ENCODE measurements at places on chromosomes 3 and 15. TPM values are rescaled to one million over a fixed set of nuclear protein-coding genes. Genes with fewer than 3 reads are reported as not detected.
A peak's percentile ranks its signal among the peaks of the same experiment; 100 is the strongest.

The CACNA2D2 gene
- 3.3 TPM for total RNA-seq

The TRIM69 gene
- total RNA-seq: 16.0 TPM

The EXD1 gene
- not detected for total RNA-seq

The C15orf61 gene
- total RNA-seq: 2.8 TPM

The TERC gene
- 157 TPM for total RNA-seq

The SCAMP2 gene
- total RNA-seq: 89.8 TPM

The KLF15 gene
- total RNA-seq: 49.2 TPM

The SPTBN5 gene
- 1.7 TPM for total RNA-seq

The UROC1 gene
- total RNA-seq: not detected

The GNAT1 gene
- total RNA-seq: not detected

The CYP8B1 gene
- total RNA-seq: not detected

The SOX14 gene
- not detected for total RNA-seq

The CCDC54 gene
- total RNA-seq: not detected

The WNT7A gene
- not detected for total RNA-seq

DNA sequence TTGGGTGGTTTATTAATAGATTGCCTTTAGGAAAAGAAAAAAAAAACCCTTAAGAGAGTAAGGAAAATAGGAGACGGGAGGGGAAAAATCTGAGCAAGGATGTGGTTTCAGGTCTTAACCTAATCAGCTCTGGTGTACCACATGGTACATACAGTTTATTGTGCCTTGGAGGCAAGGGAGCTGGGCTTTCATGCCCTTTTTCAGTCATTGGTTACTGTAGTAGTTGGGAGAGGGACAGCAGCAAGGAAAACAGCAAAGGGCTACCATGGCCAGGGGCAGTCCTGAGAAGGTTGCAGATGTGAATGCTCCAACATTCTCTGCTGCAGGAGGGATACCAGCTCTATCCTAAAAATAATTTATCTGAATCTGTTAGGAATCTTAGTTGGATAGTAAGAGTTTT is 5.9 kb downstream of the CMC1 start:
- no peak for DNase-seq

DNA sequence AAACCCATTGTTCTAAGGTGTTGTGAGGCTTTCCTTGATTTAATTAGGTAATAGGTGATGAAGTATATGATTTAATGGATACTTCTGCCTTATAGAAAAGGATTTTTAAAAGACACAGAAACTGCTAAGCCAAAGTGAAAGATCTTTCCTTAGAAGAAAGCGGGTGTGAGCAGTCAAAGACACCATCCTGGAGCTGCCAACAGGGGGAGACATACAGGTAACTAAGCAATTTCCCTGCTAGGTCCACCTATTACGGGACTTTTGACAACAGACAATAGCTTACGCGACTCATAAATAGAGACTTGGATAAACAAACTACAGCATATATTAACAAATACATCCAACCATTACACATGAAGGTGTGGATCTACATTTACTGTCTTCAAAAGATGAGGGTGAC is 669.5 kb downstream of the SQOR start:
- no peak for DNase-seq

GRCh38 chr3:25610167-25610566 is 54.5 kb downstream of the TOP2B start:
- no peak for DNase-seq

- DNase-seq: no peak
Measured at GRCh38 chr15:49242820-49243219, 72.8 kb downstream of the GALK2 start.

DNA sequence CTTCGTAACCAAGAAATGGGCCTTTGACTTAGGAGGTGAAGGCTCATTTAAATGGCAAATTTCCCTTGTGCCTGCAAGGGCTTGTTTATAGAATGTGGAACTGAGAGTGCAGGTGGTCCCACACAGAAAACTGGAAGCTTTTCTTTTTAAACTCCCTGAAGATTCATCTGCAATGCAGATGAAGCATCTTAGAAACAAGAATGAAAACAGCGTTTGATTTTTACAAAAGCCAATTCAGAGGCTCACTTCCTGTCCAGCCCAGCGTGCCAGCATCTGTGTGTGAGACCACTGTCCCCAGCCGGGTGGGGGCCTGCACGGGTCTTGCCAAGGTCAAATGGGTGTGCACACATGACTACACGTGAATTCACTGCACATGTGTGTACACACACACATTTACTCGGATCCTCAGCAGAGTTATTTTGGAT is 94.7 kb downstream of the LINGO1 start:
- DNase-seq: no peak

DNA sequence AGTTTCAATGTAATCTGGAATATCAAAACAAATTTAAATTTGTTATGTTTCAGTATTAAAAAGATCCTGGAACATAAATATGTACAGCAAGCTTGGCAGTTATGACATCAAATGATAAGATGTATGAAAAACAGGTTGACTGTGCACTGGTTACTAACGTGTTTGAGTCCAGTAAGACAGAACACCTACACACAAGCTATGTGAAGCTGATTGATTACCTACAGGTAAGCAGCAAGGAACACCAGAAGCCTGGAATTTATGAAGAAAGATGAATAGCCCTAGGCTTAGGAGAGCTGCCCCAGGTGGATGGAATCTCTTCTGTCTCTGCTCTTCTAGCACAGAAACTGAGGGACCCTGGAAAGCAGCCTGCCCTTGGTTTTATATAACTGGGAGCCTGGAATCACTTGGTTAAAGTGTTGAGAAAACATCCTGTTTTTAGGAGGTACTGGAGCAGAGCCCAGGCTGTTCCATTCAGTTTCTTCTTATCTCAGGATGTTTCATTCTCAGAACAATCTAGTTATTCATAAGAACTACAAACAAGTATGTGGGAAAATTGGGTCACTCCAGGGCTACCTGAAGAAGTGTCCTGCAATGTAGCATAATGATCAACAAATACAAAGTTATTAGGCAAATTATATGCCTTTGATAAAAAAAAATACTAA is 36.3 kb downstream of the SLITRK3 start:
- DNase-seq: peak; percentile 15

DNA sequence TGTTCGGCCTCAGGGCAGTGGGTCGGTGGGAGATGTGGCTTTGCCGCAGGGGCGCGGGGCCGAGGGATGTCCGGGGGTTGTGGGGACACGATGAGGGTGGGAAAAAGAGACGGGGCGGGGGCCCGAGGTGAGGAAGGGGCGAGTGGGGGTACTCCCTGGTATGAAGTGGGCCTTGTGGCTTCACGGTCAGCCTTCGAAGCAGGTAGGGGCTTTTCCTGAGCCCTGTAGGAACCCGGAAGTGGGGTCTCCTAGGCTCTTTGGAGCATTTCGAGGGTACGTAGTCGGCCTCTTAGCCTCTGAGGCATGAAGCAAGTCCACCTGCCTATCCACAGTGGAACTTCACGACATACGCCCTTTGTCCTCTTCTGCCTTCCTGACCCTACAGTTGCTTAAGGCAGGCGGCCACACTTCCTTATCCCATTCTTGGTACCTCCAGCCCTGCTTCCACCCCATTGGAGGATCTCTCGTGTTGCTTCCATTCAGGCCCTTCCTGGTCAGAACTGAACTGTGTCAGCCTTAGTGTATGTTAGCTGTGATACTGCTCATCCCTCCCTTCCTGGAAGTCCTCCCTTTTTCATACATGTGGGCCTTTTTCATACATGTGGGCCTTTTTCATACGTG is 389 bp downstream of the ARPC4 start:
- DNase-seq: no peak

- no peak for DNase-seq
Measured at GRCh38 chr3:193637831-193638230, 44.8 kb downstream of the OPA1 start.

GRCh38 chr15:79436037-79436780 is 4.1 kb downstream of the MINAR1 start:
- DNase-seq: no peak

- no peak for DNase-seq
Measured at GRCh38 chr3:13282358-13282985, 137.7 kb downstream of the NUP210 start.

DNA sequence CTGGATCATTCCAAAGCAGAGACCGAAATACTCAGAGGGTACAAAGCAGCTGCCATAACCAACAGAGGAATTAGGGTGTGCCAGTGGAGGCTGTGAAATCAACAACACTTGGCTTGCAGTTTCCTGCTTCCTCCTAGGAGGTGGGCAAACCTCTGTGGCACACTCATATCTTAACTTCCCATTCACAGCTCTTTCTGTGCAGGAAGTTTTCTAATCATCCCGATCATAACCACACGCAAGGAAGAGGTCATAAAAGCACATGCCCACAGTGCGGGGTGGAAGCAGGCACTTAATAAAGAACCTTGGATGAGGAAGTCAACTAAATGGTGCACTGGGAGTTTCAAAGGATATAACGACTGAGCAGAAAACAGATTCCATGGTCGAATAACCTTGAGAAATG is 5.1 kb downstream of the SCAMP2 start:
- no peak for DNase-seq

GRCh38 chr3:131630097-131630496 is 127.3 kb upstream of the MRPL3 start:
- DNase-seq: no peak

- DNase-seq: peak; percentile 77
Measured at GRCh38 chr3:28667646-28668621, 319.3 kb upstream of the AZI2 start.

GRCh38 chr3:11351451-11351850 is 79.3 kb downstream of the ATG7 start:
- DNase-seq: no peak

DNA sequence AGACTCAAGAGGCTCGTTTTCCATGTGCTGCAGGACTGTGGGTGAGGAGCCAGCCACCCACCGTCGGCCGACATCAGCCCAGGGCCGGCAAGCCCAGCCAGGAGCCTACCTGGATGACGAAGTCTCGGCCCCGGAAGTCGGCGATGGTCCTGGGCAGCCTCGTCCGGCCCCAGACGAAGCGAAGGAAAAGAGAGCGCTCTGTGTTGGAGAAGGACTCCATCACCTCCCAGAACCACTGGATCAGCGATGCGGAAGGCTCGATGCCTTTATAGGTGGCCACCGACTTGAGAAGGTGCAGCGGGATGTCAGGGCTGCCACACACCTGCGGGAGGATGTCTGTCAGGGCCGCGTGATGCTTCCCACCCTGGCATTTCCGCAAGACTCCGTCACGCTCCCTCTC is 13.8 kb upstream of the OCA2 start:
- DNase-seq: no peak

DNA sequence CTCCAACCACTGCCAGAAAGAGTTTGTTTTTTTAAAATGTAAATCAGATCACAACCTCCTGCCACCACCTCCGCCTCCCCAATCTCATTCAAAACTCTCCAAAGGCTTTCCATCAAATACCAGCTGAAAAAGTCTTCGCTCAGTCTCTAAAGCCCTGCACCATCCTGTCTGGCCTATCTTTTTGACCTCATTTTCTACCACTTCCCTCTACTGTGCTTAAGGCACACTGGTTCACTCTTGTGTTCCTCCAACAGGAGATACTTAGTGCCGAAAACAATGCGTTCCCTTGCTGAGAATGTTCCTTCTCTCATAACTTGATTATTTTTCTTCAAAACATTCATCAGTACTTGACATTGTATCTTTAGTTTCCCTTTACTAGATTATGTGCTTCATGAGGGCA is 3.5 kb downstream of the BTBD1 start:
- no peak for DNase-seq

- DNase-seq: no peak
Measured at GRCh38 chr3:117230924-117231323, 521.3 kb downstream of the TUSC7 start.

DNA sequence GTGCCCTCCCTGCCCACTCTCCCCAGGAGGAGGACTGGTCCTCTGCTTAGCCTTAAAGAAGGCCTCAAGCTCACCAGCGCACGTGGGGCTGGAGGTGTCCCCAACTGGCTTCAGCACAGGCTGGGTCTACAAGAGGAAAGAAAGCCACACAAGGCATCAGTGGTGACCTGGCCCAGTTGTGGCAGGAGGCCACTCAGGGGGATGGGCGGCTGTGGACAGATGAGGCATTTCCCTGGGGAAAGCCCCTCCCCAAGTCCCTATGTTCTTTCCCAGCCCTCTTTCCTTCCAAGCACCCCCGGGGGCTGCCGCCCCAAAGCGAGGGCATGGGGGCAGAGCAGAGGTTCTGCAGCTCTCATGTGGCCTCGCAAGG is 155.2 kb upstream of the TLE3 start:
- DNase-seq: no peak

All from thyroid gland (tissue), 4 donors.